ENCODE measurements at places on chromosomes 4 and X.

DNA sequence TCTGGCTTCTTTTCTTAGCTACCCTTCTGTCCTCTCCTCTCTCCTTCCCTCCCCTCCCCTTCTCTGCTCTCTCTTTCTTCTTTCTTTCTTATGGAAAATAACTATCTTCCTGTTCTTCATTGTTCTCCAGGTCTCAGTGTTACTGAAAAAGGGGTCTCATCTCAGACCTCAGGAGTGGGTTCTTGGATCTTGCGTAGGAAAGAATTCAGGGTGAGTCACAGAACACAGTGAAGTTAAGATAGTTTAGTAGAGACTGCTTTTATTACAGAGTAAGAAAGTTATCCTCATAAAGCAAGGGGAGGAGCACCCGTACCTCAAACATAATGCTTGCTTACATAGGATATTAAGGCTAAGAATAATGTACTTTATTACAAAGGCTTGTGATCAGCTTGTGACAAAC lies 31.8 kb upstream of the CWH43 start:
- DNase-seq: no peak

- DNase-seq: no peak
Observed at GRCh38 chrX:22163326-22163725, 109.4 kb upstream of the CBLL2 start.

- no peak for DNase-seq
Observed at GRCh38 chr4:173466101-173466500, 63.9 kb downstream of the HAND2 start.

DNA sequence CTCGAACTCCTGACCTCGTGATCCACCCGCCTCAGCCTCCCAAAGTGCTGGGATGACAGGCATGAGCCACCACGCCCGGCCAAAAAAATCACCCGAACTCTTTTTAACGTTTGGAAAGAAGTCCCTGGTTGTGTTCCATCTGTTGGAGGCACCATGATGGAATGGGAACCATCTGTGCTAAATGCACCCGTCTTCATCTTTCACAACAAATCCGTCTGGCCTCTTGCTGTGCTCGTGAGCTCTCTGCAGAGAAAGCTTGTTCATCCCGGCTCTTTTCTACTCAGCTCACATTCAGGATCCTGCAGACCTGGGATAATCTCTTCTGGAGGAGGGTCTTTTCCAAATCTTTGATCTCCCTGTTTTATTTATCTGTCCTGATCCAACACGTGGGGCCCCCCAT lies 188.8 kb downstream of the CRLF2 start:
- no peak for DNase-seq

DNA sequence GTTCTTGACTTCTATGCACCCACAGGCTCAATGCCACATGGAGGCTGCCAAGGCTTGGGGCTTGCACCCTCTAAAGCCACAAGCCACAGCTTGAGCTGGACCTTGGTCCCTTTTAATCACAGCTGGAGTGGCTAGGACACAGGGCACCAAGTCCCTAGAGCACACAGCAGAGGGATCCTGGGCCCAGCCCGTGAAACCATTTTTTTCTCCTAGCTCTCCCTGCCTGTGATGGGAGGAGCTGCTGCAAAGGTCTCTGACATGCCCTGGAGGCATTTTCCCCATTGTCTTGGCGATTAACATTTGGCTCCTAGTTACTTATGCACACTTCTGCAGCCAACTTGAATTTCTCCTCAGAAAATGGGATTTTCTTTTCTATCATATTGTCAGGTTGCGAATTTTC lies 410.9 kb downstream of the GRID2 start:
- DNase-seq: no peak

DNA sequence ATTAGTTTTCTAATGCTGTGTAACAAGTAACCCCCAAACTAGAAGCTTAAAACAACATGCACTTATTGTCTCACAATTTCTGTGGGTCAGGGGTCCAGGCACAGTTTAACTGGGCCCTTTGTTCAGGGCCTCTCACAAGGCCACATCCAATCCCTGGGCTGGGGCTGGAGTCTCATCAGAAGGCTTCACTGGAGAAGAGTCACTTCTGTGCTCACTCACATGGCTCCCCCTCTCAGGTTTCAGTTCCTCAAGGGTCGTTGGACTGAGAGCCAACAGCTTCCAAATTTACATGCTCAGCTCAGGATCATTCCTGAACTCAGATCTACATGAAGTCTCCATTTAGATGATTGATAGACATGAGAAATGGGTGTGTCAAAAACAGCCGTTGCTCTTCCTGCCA lies 77.1 kb downstream of the EVC start:
- no peak for DNase-seq

DNA sequence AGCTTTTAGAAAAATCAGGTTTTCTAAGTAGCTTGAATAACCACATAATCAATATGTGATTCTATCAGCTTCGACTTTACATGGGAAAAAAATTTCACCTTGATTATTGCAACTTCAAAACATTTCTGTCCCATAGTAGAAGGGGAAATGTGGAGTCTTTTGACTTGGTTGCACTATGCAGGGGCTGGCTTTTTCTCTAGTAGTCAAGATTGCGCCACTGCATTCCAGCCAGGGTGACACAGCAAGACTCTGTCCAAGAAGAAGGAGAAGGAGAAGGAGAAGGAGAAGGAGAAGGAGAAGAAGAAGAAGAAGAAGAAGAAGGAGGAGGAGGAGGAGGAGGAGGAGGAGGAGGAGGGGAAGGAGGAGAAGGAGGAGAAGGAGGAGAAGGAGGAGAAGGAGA lies 84.9 kb downstream of the MAML3 start:
- DNase-seq: no peak

- DNase-seq: no peak
Observed at GRCh38 chrX:72169008-72169728, 12.4 kb upstream of the PIN4 start.

DNA sequence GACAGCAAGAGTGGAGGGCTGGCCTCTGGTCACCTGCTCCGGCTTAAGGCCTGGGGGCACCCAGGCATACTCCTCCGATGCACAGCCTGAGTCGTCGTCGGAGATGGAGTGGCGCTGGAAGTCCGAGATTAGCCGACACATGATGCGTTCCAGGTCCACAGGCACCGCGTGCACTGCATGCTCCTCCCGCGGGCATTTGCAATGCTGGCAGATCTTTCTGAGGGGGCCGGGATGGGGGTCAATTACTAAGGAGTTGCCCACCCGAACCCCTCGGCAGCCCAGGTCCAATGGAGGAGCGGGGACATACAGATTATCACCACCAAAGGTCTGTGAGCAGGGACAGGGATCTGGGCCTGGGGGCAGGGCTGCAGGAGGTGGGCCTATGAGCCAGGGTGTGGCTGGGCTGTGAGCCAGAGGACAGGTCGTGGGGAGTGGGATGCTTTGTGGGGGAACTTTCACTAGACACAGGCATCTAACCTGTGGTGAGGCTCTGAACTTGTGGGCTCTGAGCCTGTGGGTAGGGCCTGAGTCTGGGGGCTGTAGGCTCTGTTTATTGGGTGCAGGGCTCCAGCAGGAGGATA lies 2.4 kb downstream of the PRICKLE3 start:
- DNase-seq: no peak

DNA sequence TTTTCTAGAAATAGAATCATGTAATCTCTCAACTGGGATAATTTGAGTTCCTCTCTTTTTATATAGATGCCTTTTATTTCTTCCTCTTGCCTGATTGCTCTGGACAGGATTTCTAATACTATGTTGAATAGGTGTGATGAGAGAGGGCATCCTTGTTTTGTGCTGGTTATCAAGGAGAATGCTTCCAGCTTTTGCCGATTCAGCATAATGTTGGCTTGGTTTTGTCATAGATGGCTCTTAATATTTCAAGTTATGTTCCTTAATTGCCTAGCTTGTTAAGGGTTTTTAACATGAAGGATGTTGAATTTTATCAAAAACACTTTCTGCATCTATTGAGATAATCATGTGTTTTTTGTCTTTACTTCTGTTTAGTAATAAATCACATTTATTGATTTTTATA lies 58.7 kb downstream of the TMEM47 start:
- DNase-seq: no peak

DNA sequence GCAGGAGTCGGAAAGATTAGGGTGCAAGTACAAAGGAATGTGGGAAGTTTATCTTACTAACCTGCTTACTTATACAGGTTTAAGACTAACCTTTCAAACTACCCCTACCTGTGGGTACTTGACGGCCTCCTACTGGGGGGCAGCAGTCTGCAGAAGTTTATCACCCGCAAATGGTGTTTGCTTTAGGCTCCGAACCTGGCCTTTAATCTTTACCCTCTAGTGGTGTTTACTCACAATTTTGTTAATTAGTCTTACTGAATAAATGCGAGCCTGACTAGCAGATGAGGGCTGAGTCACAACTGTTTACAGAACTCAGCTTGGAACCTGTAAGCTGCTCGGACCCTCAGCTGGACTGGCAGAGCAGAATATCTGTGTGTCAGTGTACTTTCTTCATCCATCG lies 204.2 kb upstream of the GPRIN3 start:
- DNase-seq: no peak

- DNase-seq: no peak
Observed at GRCh38 chr4:38322714-38323113, 341.3 kb upstream of the KLF3 start.

GRCh38 chrX:40908857-40909475 lies 173.6 kb upstream of the MED14 start:
- DNase-seq: no peak

- no peak for DNase-seq
Observed at GRCh38 chr4:20430259-20430941, 178.7 kb downstream of the SLIT2 start.

DNA sequence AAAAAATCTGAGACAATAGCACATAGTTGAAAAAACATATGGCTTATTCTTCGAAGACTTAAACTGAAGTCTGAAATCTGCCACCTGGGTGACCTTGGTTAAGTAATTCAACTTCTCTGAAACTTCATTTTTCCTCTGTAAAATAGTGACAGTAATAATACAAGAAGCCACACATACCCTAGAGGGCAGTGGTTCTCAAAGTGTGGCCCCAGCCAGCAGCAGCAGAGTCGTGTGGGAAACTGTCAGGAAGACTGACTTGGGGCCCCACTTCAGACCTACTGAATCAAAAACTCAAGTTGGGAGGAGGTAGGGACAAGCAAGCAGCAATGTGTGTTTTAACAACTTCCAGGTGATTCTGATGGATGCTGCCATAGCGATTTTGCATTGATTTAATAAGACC lies 249.9 kb downstream of the HNRNPD start:
- DNase-seq: no peak

DNA sequence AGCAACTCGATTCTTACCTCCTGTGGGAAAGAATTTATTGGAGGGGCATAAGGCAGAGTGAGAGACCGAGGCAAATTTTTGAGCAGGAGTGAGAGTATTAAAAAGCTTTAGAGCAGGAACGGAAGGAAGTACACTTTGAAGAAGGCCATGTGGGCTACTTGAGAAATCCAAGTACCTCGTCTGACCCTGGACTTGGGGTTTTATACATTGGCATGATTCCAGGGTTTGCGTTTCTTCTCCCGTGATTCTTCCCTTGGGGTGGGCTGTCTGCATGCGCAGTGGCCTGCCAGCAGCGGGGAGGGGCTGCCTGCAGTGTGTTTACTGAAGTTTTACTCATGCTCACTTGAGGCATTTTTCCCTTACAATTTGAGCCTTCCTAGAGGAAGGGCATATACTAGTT lies 3.4 kb downstream of the GALNT7 start:
- DNase-seq: no peak

DNA sequence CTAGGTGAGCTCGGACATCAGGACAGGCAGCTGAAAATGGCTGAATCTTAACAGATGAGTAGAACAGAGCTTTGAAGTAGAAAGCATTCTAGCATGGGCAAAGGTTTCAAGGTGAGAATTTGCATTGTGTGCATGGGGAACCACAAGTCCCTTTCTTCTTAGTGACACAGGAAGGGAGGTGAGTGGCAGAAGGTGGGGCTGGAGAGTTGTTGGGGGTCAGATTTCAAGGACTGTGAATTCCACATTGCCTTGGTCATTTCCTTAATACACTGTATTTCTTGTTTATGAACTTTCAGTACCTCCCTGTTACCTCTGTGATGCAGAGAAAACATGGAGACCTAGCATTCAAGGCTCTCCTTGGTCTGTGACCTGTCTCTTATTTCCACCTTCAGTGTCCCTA lies 4.1 kb downstream of the APEX2 start:
- no peak for DNase-seq

GRCh38 chr4:165864271-165864670 lies 8.8 kb upstream of the TLL1 start:
- DNase-seq: no peak

DNA sequence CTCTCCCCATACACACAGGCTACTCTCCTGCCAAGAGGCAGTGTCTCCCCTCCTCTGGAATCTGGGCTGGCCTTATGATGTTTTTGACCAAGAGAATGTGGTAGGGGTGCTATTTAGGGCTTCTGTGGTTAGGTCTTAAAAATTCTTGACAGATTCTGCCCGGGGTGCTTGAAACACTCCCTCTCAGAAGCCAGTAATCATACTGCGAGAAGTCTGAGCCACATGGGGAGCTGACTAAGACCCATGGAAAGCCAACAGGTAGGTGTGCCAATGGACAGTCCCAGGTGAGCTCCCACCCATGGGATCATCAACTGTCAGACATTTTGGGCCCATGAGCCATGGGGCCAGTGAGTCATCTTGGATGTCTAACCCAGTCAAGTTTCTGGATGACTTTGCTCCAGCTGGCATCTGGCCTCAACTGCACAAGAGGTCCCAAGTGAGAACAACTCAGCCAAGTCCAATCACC lies 315.7 kb downstream of the FBXW7 start:
- DNase-seq: no peak

DNA sequence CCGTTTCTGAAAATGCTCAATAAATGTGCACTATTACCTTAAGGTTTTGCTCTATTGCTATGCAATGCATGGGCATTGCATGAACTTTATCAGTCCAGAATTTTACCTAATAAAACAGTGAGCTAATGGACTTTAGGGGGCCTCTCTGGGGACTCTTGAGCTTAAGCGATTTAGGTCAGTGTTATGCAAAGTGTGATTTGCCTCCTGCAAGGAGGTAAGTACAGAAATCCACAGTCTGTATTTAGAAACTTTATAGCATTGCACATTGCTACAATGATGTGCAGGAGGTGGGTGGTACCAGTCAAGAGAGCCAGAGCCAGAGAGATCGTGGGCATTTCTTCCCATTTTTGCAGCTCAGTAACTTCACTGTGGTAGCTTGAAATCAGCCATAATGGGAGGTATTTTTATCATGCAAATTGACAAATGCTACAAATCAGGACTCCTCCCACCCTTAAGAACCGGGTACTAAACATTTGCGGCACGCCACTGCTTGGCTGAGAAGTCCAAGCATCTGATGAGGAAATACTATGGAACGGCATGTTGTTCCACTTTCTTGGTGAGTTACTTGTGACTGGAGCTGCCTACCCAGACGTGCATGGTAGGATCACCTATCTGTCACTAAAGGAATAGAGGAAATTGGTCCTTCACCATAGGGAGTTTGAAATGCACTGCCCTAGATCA lies 174.6 kb upstream of the PGRMC2 start:
- no peak for DNase-seq
